ENCODE measurements at places on chromosomes 3 and 15. TPM values are rescaled to one million over a fixed set of nuclear protein-coding genes. Genes with fewer than 3 reads are reported as not detected.

Gene PLA2G4B
- total RNA-seq, result 0.36 TPM

Gene GOLGA8T
- total RNA-seq, result not detected

Gene SPATA12
- total RNA-seq, result not detected

Gene ACOX2
- 24.7 TPM for total RNA-seq

Gene MEIS2
- 80.2 TPM for total RNA-seq

Gene PSTPIP1
- total RNA-seq, result not detected

Gene GOLGA6L7
- total RNA-seq, result not detected

Gene STOML1
- total RNA-seq, result 22.6 TPM

Gene CHRFAM7A
- total RNA-seq, result 2.2 TPM

Gene CCR4
- not detected for total RNA-seq

Gene KBTBD13
- not detected for total RNA-seq

Gene DNAJA4
- 3.9 TPM for total RNA-seq

Gene VEPH1
- total RNA-seq, result 17.2 TPM

Gene C3orf70
- total RNA-seq, result 1.3 TPM

Gene RETNLB
- total RNA-seq, result not detected

Gene TGM5
- total RNA-seq, result not detected

Gene ENTPD3
- 0.12 TPM for total RNA-seq

Gene SUMF1
- 76.7 TPM for total RNA-seq

Gene KBTBD8
- total RNA-seq, result 0.49 TPM

Gene ANKRD63
- not detected for total RNA-seq

Gene PAQR9
- total RNA-seq, result not detected

Gene TMC3
- total RNA-seq, result not detected

Gene TRAT1
- not detected for total RNA-seq

Gene BOC
- 60.7 TPM for total RNA-seq

Gene LSAMP
- 0.12 TPM for total RNA-seq

Gene AHSG
- total RNA-seq, result not detected

Gene CCK
- 3.8 TPM for total RNA-seq

Gene ZBTB38
- 205 TPM for total RNA-seq

Gene TMEM207
- total RNA-seq, result not detected

Gene TERC
- total RNA-seq, result 183 TPM

Gene TLR9
- not detected for total RNA-seq

Gene FHIT
- 1.3 TPM for total RNA-seq

Gene SLC41A3
- total RNA-seq, result 41.2 TPM

Gene ADGRG7
- total RNA-seq, result not detected

Gene ITIH1
- not detected for total RNA-seq

Gene CGNL1
- 0.65 TPM for total RNA-seq

Gene SMAD6
- 19.3 TPM for total RNA-seq

Gene CLRN1
- total RNA-seq, result 0.32 TPM

Gene PTH1R
- total RNA-seq, result 11.0 TPM

Gene EPHA3
- total RNA-seq, result 0.65 TPM

Gene DLEC1
- total RNA-seq, result 0.16 TPM

Gene ZNF770
- 37.0 TPM for total RNA-seq

Gene UNC13C
- total RNA-seq, result not detected

Gene UPK1B
- not detected for total RNA-seq

Gene THUMPD3
- 35.7 TPM for total RNA-seq

Measured in hair follicle dermal papilla cell (primary cell).